Suppressor macrophage treated with lipopolysaccharide for 4 hours (primary cell): ENCODE measurements at places on chromosomes 3 and 15.
A peak's percentile ranks its signal among the peaks of the same experiment; 100 is the strongest.

DNA sequence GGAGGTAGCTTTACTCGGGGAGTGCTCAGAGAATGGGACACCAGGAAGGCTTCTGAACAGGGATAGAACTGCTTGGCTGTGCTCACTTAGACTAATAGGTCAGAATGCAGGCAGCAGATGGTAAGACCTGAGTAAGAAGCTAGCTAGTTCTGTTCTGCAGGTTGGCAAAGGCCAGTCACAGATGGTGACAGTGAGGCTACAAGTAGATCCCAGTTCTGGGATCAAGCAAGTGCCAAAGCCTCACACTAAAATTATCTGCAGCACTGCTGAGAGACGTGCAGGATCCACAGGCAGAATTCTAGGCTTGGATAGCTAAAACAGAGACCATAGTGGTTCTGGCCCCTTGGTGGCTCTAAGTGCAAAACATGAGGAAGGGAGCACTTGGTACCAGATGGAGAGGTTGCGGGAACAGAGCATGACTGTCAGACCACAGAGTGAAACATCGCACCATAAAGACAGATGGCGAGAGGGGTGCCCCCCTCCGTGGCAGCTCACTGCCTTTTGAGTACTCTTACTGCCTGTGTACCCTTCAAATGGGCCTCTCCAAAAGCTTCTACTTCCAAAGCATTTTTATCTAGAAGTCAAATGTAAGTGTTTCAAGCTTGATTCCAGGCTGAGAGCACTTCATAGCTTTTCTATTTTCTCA lies 3.6 kb upstream of the GLCE start:
- DNase-seq, result no peak

DNA sequence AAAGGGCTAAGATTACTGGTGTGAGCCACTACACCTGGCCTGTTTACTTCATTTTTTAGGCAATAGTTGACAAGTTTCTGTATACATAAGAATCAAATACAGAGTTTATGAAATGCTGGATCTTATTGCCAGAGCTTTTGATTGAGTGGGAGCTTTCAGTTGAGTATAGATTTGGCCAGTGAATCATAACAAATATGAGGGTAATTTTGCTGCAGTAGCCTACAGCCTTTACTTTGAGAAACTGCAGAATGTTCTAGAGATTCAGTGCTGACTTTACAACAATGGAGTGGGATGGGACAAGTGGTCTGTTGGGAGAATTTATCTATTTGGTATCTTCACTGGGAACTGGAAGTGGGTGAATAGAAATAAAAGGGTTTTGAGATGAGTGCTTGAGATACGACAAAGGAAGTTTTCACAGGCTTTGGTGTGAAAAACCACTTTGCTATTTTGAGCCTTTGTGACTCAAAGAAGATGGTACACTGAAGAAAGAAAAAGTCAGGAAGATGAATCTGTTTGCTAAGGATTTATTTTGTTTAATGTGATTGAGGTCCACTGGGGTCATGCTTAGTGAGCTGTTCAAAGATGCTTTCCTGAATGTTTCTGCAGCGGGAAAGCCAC lies 227.8 kb downstream of the UBE2E2 start:
- no peak for DNase-seq

GRCh38 chr3:181278468-181279238 lies 289.1 kb upstream of the DNAJC19 start:
- no peak for DNase-seq

DNA sequence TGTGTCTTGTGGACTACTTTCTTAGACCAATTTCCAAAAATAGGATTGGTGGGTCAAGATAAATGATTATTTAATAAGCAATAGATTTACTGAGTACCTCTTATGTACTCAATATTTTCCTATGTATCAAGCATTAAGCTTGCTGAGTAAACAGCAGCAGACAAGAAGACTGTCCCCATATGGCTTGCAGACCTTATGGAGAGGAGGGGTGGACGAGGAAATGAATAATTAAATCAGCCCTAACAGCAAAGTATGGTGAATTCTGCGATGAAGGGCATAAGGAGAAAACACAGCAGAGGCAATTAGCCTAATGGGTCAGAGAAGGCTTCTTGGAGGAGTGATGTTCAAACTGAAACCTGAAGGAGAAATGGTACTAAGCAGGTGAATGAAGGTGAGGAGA lies 45.1 kb downstream of the ACP3 start:
- no peak for DNase-seq

DNA sequence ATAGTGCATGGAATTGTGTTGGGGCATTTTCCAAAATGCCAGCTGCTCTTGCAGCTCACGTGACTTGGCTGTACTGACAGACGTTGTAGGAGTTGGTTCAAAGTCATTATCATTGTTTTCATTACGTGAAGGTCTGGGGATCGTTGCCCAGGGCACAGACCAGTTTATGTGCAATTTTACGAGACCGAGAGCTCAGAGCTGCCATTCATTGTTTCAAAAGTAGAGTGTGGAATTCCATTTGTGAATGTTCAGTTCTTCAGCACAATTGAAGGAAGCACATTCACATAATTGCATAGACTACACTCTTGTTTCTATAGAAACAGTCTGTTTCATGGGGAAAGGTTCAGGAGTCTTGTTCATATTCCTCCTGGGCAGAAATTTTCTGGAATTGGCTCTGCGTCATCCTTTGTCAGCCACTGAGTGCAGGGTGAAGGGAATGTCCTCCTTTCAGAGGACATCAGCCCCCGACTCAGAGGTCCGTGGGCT lies 54.5 kb downstream of the GABRG3 start:
- no peak for DNase-seq

- DNase-seq, result no peak
These were observed 87.8 kb downstream of the P3H2 start for GRCh38 chr3:190032923-190033322.

GRCh38 chr3:10928961-10929471 lies 63.5 kb upstream of the SLC6A1 start:
- no peak for DNase-seq

GRCh38 chr3:17399586-17399985 lies 342.8 kb downstream of the TBC1D5 start:
- DNase-seq, result no peak

DNA sequence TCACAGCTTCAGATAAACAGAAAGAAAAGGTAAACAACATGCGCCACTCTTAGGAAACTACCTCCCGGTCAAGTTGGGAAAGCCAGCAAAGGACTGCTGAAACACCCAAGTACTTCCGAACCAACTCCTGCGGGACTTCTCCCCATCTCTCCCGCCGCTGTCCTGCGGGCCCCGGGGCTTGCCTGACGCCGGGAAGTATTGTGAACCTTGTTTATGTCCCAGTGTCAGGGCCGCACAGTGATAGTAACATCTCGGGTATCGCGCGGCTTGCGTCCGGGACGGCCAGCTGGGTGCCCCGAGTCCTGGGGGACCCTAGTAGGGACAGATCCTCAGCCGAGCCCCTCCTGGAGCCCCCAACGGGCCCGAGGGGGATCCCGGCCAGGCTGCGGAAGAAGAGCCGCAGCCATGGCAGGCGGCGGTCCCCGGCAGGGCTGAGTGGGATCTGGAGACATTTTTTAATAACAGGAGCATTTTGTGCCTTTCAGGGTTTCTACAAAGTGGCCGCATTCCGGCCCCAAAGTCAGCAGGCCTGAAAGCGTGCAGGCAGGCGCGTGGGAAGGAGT lies 756 bp downstream of the CLPX start:
- peak; percentile 53 for DNase-seq

- no peak for DNase-seq
These were observed 9.3 kb upstream of the PRICKLE2 start for GRCh38 chr3:64234571-64234970.

DNA sequence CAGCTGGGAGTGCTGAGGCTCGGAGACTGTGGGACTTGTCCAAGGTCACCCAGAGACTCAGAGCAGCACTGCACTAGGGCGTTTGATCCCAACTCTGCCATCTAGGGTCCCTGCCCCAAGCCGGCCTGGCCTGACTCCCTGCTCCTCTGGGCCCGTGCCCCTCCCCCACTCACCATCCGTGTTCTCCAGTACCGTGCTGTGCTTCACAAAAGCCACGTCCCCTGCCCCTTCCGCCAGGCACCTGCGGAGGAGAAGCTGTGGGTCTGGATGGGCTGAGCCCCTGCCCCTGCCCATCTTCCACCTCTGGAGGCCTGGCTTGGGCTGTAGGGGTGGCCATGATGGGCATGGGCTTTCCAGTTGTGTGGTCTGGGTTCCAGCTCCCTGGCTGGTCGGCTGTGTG lies 8.4 kb downstream of the MELTF start:
- no peak for DNase-seq

DNA sequence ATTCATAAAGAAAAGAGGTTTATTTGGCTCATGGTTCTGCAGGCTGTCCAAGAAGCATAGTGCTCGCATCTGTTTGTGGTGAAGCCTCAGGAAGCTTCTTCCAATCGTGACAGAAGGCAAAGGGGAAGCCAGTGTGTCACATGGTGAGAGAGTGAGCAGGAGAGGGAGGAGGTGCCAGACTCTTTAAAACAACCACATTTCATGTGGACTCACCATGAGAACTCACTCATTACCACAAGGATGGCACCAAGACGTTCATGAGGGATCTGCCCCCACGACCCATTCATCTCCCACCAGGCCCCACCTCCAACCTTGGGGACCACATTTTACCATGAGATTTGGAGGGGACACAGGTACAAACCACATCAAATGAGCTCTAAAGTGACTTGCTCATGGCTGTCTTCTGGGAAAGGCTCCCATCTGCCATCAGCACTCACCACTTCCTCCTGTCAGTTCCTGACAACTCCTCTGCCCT lies 327.3 kb upstream of the TLE3 start:
- DNase-seq, result peak; percentile 20

GRCh38 chr3:164306042-164306441 lies 772.3 kb downstream of the SI start:
- no peak for DNase-seq

- peak; percentile 12 for DNase-seq
These were observed 66.6 kb upstream of the TGFBR2 start for GRCh38 chr3:30539772-30540171.
